Mesenteric fat pad (tissue), 1 donor: ENCODE measurements at places on chromosomes 2 and 18. TPM values are rescaled to one million over a fixed set of nuclear protein-coding genes. Genes with fewer than 3 reads are reported as not detected.

DNA sequence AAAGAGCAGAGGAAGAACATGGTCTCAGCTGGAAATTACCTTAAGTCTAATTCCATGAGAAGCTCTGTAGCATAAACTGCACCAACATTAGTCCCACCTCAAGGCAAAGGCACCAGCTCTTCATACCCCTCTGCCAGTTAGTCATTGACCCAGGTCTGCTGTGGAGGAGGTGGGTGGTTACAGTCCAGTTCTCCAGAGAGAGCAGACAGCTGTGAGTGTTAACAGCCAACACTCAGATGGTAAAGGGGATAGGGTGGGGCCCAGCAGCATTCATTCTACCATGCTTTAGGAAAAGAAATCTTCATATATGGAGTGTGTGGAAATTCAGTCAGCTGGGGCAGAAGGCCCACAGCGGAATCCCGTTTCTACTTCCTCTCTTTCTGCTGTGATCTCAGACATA is 159.7 kb upstream of the FBXO11 start:
- no peak for DNase-seq

POTEJ gene
- total RNA-seq, result not detected

DNA sequence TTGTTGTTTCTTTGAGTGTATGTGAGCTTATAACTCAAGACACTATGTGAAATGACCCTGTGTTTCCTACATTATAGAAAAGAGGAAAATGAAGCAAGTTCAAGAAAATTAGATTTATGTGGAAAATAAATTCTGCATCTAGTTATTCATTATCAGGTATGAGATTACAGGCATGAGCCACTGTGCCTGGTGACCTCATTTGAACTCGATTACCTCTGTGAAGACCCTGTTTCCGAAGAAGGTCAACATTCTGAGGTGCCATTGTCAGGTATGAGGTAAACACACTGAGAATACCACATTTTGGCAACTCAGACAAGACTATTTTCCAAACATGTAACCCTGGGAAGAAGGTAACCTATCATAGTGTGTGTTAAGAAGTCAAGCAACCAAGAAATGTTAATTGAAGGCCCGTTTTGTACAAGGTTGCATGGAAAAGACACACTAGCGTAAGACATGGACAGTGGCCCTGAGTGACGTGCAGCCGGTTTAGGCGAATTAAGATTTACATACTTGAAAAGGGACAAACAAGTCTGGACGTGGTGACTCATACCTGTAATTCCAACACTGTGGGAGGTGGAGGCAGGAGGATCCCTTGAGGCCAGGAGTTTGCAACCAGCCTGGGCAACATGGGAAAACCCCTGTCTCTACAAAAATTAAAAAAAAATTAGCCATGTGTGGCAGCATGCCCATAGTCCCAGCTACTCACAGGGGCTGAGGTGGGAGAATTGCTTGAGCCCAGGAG is 186.6 kb downstream of the NEDD4L start:
- no peak for DNase-seq

DNA sequence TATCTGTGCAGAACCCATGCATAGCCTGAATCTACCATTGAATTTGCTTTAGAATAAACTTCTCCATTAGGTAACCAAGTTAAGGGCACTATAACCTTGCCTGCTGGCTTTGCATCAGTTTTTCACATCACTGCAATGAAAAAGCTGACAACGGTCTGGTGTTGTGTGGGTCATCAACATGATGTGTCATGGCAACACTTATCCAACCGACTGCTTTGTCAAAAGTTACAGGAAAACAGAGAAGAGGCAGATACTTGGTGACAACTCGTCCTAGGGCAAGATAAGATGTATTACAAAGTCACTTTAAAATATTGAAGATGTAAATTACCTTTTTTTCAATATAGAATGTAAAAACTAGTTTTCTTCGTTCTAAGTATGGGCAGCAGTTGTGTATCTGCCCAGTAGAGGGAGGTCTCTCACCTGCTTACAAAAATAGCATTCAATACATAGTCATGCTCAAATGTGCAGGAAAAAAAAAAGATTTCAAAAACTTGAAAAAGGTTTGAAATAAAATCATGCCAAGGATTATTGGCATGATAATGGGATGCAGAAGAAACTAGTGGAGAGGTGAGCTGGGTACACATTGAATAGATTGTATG is 96.3 kb downstream of the EVA1A start:
- DNase-seq, result no peak

MYO5B gene
- 1.6 TPM for total RNA-seq

DNA sequence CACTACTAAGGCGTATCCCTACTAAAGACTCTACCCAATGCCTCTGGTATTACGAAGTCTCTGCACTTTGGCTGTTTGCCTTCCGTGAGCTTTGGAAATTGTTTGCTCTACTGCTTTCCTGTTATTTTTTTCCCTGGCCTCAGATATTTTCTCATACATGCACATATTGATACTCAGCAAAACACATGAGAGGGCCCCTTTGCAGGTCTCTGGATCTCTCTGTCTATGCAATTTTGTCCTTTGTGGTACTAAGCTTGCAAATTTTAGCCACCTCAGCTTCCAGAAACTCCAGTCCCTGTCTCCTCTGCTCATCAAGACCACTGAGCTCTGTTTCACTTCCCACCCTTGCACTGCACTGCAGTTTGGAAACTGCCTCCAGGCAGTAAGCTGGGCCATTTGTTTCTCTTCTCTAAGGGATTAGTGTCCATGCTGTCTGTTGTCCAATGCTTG is 46.6 kb downstream of the TAF1B start:
- DNase-seq, result no peak

DNA sequence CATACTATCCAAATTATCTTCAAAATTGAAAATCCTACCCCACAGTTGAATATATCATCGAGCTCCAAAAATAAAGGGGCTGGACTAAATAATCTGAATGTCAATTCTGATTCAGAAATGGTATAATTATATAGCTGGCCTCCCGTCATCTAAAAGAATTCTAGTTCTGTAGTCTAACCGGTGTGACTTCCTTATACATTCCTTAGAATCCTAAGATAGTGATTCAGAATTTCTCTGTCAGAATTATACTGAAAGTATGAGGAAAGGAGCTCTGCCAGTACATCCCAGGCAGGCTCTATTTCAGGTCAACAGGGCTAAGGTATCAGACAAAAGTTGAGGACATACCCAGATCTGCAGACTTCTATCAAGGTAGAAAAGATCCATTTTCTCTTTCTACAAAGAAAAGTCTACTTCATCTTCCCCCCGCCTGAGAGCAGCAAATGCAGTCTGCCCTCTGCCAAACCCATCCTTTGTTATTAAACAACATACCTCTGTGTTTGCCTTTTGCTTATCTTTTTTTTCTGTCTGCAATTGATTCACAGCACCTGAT is 128.5 kb downstream of the METTL4 start:
- DNase-seq, result no peak

PTPN4 gene
- total RNA-seq, result 45.9 TPM

- no peak for DNase-seq
These were observed 8.3 kb upstream of the CHST10 start for GRCh38 chr2:100425573-100426383.

GRCh38 chr2:19109518-19109917 is 248.9 kb downstream of the OSR1 start:
- DNase-seq, result no peak

UCN gene
- 1.0 TPM for total RNA-seq

GALNT3 gene
- total RNA-seq, result 1.1 TPM

GRCh38 chr2:20747317-20747716 is 75.6 kb downstream of the LDAH start:
- DNase-seq, result no peak

- no peak for DNase-seq
These were observed 54.2 kb downstream of the ACTR2 start for GRCh38 chr2:65281627-65282351.

GRCh38 chr2:177326005-177326404 is 61.5 kb upstream of the NFE2L2 start:
- DNase-seq, result no peak

GRCh38 chr2:107025869-107026380 is 140.0 kb upstream of the ST6GAL2 start:
- no peak for DNase-seq

GRCh38 chr18:45437366-45437765 is 177.9 kb upstream of the SLC14A2 start:
- no peak for DNase-seq

DNA sequence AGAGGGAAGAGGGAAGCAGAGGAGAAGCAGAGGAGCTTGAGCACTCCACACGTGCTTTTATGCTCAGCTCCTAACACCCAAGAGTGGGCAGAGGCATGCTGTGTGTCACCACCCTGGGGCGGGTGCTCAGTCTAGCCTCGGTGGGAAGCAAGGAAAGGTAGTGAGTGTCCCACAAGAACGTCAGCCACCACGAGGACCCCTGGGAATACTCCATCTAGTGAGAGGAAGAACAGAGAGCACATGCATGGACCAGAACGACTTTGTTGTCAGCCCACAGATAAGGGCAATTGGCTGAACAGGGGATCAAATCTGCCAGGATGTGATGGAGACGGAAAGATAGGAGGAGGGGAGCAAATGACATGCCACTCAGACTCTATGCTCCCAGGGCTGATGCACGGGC is 83.4 kb downstream of the XDH start:
- DNase-seq, result no peak

DNA sequence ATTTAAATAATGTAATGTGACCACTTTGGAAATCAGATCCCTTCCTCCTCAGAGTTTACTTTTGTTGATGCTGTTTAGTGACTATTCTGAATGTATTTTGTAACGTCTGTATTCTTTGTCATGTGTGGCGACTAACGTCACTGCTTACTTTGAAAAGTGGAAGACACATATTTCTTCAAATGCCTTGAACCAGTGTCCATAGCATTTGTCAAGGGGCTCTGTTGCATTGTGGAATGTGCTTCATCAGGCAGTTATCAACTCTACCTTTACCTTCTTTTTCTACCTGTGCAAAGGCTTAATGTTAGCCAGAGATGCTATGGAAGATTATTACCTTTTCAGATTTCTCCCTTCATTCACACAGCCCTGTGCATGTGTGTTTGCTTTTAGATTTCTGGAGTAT is 162.4 kb downstream of the ZNF407 start:
- no peak for DNase-seq

DNA sequence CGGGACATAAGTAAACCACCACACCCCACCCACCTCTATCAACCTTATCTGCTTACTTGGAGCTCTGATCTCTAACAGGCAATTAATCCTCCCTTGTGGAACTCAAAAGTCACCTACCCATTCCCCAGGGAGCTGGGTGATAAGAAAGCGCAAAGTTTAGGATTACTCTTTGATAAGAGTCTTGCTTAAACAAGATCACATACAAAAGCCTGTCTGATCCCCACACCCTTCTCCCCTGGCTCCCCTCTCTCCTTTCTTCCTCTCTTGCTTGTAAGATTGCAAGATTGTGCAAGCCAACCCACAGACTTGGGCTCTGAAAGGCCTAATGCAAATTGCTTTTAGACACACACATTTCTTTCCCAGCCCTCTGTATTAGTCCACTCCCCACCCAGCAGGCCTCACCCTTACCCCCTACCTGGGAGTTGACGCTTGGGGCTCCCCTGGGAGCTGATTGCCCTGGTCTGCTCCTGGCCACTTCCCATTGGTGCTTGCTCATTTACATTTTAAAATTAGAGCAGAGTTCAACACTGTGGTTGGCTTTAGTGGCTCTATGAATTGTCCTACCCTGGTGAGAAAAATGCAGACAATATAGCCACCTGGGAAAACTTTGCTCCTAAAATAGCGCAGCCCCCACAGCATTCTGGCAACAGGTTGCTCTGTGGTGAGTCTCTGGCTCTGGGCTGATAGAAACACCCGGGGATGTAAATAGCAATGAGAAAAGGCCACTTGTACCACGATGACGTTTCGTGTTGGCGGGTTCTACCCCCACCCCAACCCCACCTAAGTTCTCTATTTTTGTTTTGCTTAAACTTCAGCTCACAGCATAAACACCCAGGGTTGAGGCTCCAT is 92.8 kb upstream of the MSH2 start:
- no peak for DNase-seq

GRCh38 chr2:34102339-34102738 is 503.2 kb upstream of the FAM98A start:
- DNase-seq, result no peak

DNA sequence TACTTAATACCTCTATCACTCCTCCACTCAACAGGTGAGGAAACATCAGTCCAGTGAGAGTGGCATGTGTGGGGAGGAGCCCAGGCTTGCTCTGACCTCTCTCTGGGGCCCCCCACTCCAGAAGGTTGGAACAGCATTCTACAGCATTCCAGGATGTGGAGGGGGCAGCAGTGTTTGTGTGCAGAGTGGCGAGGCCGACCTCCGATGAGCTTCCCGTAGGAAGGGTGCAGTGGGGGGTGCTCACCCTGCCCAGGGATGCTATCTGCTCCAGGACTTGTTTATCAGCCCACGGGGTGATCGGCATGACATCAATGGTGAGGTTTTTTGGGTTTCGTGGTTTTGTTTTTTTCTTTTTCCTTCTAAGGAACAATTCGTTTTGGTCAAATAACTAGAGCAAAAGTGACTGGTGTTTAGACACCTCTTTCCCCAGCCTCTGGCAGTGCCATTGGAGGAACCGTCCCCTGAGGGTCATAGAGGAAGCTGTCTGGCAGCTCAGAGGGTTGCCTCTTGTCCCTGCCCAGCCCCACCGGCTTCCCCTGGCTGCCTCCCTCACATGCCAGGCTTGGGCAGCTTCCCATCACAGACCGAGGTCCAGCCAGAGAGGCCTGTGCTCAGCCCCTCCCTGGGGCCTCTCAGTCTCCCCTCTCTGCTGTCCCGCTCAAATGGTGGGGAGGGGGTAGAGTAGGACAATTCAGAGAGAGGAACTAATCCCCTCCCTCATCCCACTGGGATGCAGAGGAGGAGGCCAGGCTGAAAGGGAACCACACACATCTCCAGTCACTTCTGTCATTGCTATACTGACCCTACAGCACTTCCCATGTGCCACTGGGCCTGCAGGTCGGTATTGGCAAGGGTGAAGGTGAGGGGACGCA is 96.5 kb downstream of the ZFP36L2 start:
- no peak for DNase-seq

DNA sequence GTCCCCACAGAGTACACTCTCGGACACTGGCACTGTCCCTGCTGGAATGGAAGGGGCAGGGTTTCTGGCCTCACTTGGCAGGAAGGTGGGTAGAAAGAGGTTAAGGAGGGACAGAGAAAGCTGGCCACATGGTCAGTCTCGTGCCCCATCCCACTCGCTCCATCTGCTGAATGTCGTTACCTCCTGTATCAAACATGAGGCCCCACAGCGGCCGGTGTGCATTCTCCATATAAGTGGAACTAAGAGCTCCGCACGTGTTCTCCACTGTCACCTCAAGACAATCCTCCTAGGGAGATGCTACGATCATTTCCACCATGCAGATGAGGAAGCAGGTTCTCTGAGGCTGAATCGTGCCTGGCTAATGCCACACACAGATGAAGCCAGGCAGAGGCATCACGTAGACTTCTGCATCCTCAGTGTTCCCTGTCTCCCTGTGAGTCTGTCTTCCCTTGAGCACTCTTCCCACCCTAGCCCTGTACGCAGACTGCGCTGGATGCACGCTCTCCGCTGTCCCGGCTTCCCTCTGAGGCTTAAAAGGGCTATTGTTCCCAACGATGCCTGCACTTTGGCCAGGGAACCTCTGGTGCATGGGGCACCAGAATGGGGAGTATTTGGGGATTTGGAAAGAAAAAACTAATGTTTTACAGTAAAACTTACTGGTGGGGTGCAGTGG is 35.1 kb downstream of the MAL start:
- peak; percentile 37 for DNase-seq

- no peak for DNase-seq
These were observed 117.4 kb upstream of the CWC22 start for GRCh38 chr2:180124273-180125139.
